Activated naive CD4-positive, alpha-beta T cell treated with Interleukin-2 at 50 U/mL for 16 hours (primary cell): ENCODE measurements at places on chromosomes 12 and 14.

GRCh38 chr12:46064548-46064947, 74.2 kb upstream of the SCAF11 start:
- no peak for DNase-seq

GRCh38 chr14:21087294-21088091, 11.0 kb downstream of the ZNF219 start:
- DNase-seq = peak; percentile 57

DNA sequence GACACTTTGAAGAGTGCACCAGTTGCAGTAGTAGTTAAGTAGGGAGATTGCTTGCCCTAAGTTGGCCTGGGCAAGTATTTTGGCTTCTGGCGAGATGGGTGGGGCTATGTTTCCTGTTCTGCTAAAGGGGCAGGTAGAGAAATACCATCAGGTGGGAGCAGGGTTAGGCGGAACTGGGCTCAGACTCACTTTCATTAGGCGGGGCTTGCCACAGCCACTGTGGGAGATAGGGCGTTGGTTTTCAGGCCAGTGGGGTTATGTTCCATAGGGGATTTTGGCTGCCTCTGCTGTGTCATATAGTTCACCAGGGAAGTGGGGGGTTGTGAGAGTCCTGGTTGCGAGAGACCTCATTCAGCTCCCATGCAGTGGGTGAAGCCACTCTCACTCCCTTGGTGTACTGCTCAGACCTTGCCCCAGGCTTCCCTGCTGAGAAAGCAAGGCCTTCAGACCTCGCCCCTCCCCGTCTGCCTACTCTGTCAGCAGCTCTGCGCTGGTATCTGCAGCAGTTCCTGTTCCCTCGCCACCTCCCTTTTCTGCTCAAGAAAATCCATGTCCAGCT, 43.3 kb downstream of the AEBP2 start:
- DNase-seq = peak; percentile 75

DNA sequence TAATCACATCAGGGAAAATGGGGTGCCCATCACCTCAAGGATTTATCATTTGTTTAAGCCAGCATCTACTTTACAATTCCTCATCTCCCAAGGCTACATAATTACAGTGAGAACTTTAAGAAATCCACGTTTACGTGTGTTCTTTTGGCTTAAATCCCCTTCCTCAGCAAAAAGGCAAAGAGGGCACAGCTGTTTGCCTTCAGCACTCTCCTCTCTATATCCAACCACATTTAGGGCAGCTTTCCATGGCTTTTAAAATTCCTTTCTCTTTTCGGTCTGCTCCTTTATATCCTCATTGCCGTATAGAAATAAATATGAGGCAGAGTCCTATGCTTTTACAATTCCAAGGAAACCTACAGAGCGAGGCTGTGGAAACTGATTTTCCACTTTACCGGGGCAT, 175.9 kb downstream of the EMP1 start:
- DNase-seq = no peak

DNA sequence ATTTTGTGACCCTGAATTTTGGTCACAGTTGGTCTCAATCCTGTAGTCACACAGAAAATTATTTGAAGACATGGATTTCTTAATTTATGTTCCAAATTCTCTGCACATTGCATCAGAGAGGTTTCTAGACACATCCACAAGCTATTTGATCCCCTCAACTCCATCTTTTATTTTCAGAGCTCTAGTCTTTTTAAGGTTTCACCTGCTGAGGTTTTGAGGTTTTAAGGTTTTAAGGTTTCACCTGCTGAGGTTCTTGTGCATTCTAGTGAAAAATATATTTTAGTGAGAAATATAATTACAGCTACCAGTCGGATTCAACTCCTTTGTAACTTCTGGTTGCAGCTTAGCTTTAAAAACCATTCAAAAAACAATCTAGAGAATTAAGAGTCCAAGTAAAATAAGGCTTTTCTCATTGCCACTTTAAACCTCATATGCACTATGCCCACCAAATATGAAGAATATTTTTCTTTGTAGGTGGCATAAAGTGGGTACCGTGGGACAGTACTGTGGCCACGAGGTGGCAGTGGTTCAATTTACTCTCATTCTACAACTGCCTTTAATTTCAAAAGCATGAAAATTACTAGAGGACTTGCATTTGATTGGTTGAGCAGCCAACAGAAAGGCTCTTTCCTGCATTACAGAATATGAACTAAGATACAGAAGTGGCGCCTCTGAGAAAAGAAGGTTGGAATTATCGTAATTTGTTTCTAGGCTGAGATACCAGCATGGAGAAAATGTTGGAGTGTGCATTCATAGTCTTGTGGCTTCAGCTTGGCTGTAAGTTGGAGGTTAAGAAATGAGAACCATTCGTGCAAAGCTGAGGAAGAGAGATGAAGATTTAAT, 366.5 kb upstream of the OR4E1 start:
- DNase-seq = peak; percentile 34

GRCh38 chr14:99936056-99936455, 129.2 kb upstream of the EVL start:
- no peak for DNase-seq

- no peak for DNase-seq
These were observed 16.2 kb downstream of the ABHD4 start for GRCh38 chr14:22614240-22614799.

GRCh38 chr12:18595412-18595811, 142.4 kb downstream of the PLCZ1 start:
- DNase-seq = no peak

DNA sequence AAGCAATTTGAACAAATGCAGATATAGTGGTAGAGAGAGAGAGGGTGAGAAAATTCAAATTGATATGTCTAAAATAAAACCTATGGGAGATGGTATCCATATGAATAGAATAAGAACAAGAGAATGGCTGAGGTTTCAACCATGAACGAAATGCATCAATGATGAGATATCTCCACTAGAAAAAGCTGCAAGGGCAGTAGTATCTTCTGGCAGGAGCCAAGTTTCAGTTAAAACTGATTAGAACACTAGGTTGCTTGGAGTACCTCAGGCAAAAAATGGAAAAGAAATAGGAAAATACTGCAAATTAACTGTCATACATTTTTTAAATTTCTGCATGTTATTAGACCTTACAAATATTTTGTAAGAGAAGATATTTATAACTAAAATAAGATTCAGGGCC, 151.3 kb downstream of the ANKS1B start:
- DNase-seq = no peak

DNA sequence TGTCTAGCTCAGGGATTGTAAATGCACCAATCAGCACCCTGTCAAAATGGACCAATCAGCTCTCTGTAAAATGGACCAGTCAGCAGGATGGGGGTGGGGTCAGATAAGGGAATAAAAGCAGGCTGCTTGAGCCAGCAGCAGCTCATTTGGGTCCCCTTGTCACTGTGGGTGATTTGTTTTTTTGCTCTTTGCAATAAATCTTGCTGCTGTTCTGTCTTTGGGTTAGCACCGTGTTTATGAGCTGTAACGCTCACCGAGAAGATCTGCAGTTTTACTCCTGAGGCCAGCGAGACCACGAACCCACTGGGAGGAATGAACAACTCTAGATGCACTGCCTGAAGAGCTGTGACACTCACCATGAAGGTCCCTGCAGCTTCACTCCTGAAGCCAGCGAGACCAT, 134.1 kb upstream of the LMNTD1 start:
- no peak for DNase-seq

DNA sequence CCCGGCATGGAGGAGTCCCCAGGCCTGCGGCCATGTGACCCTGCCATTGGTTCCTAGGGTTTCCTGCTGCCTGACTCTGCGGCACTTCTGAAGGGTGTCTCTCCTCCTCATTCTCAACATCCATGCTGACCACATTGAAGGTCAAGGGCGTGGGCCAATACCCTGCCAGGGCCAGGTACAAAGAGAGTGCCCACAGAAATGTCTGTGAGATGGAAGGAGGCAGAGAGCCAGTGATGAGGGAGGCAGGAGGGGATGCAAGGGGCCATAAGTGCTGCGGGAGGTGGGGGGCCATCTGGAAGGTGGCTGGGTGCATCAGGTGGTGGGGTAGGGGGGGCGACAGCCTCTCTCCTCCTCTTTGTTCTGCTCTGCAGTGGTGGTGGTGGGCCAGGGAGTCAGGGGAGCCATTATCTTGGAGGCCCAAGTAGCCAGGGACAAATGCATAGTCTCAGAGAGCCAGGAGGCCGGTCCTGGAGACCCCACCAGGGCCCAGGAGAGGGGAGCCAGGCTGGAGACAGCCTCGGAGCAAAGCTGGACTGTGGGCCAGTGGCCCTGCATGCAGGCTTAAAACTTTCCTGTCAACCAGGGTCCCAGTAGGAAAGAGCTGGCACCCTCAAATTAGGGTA, 13.0 kb upstream of the CDC42BPB start:
- no peak for DNase-seq

- no peak for DNase-seq
These were observed 162.0 kb upstream of the LMNTD1 start for GRCh38 chr12:25715102-25715501.

- no peak for DNase-seq
These were observed 51.3 kb upstream of the SLCO1C1 start for GRCh38 chr12:20643822-20644221.

DNA sequence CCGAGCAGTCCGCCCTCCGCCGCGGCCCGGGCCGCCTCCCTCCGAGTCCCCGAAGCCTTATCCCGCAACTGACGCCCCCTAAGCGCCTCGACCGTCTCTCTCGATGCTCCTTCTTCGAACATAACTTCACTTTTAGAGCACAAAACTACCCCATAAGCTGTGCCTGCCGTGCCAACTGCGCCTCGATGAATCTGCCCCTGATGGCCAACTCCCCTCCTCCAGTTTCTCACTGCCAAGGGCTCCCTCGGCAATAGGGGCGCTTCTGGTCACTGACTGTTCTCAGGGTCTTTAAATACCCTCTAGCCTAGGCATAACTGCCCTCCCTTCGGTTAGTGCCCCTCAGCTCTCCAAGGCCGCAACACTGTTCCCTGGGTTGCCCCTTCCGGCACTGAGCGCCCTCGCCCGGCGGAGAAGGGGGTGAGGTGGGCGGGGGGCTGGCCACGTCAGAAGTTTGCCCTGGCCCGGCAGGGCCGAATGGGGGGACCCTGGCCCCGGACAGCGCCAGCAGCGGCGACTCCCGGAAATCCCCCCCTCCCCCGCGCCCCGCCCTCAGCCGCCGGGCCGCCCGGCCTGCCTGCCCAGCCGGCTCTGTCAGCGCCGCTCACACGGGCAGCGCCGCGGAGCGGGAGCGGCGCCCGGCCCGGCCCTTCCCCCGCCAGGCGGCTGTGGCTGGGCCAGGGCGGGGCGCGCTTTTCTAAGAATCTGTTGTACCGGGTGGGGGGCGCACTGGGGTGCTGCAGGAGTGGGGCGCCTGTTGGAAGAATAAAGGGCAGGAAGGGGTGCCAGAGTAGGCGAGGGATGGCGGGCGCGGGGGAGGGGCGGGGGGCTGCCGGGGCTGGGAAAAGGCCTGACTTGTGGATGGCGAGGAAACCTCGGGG, 10.6 kb downstream of the RARG start:
- peak; percentile 53 for DNase-seq

- DNase-seq = no peak
These were observed 42.5 kb upstream of the DIO3 start for GRCh38 chr14:101518611-101519473.

GRCh38 chr14:64095620-64096019, 198.6 kb downstream of the ESR2 start:
- no peak for DNase-seq

GRCh38 chr14:97410667-97411620, 613.8 kb downstream of the VRK1 start:
- DNase-seq = no peak

DNA sequence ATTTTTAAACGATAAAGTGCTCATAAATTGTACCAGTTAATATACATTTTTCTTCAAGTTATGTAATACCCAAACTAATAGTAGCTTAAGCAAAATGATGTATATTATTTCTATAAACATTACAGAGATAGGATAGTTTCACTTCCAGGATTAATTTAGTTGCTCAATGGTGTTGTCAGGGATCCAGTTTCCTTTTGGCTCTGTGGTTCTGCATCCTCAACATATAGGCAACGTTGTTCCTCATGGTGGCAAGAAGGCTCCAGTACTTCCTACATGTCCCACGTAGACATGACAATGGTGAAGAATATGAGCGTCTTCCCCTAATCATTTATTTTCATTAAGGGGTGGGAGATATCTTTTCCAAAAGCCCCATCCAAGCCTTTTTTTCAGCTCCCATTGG, 60.7 kb upstream of the DCD start:
- DNase-seq = no peak

DNA sequence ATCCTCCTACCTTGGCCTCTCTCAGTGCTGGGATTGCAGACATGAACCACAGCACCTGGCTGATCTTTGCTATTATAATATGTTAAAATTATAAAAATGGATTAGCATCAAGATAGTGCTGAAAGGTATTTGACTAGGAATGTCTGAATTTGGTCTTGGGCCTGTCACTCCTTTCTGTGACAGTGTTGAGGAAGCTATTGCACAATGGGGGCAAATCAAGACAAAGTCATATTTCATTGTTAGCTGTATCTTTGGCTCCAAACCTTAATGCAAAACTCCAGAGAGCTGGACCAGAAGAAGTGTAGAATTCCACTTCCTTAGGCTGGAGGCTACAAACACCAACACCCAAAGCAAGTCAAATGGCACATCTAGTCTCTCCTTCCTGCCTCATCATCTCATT, 42.2 kb downstream of the ZCRB1 start:
- no peak for DNase-seq

- no peak for DNase-seq
These were observed 143.4 kb downstream of the SLC8A3 start for GRCh38 chr14:70045310-70045709.

DNA sequence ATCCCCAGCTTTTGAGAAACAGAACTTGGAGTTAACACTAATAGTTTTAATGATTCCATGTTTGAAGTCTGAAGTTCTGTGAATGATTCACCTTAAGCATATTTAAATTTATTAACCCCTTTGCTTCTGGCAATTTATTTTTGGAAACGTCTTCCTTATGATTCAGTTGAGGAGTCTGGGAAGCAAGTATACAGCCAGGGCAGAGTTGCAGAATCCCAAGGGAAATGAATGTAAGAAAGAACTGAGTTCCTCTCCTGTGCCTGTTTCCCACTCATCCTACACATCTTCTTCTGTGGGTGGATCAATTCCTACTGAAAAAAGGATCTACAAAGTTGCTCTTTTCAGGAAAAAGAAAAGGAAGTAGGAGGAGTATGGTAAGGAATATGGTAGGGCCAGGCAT, 108.2 kb upstream of the CCDC91 start:
- DNase-seq = no peak

GRCh38 chr12:51531284-51531977, 59.6 kb upstream of the SCN8A start:
- DNase-seq = no peak

- DNase-seq = no peak
These were observed 69.7 kb upstream of the PLEKHG3 start for GRCh38 chr14:64634558-64634957.

DNA sequence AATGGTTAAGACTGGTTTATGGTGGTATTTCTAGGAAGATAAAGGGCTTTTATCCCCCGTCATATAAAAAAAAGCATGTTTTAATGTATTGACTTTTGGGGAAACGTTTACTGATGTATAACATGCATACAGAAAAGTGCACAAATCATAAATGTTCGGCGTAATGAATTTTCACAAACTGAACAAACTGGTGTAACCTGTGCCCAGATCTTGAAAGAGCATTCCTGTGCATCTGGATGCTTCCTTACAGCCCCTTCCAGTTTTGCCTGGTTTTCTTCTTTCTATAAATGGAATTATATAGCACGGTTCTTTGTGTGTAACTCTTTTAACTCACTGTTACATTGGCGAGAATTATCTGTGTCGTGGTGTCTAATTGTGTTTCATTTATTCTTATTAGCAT, 693.8 kb upstream of the TBX3 start:
- DNase-seq = no peak
